ENCODE measurements at places on chromosomes 16 and 17.

DNA sequence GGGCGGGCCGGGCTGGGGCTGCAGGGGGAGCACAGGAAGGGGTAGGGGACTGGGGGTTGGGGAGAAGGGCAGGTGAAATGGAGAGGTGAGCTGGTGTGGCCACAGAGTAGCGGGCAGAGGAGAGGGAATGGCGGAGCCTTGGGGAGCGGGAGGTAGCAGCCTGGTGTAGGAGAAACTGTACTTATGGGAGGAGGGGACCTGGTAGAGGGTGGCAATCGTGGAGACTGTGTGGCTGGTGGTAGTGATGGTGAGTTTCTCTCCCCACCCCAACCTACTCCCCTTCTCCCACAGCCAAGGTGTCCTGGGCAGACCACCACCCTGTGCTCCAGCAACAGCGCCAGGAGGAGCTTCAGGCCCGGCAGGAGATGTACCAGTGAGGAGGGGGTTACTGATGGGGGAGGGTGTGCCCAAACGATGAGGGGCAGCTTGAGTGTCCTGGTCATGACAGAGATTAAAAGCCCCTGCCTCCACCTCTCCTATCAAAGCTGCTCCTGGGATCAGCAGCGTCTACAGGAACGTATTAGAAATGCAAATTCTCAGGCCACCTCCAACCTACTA, 831 bp downstream of the ALOX15B start:
- no peak for DNase-seq

DNA sequence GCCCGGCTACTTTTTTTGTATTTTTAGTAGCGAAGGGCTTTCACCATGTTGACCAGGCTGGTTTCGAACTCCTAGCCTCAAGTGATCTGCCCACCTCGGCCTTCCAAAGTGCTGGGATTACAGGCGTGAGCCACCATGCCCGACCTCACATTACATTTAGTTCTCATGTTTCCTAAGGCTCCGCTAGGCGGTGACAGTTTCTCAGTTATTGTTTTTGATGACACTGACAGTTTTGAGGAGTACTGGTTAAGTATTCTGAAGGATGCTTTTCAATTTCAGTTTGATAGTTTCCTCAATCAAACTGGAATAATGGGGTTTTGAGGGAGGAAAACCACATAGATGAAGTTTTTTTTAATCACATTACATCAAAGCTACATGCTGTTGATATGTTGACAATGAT, 1028.5 kb downstream of the CDH8 start:
- DNase-seq, result no peak

DNA sequence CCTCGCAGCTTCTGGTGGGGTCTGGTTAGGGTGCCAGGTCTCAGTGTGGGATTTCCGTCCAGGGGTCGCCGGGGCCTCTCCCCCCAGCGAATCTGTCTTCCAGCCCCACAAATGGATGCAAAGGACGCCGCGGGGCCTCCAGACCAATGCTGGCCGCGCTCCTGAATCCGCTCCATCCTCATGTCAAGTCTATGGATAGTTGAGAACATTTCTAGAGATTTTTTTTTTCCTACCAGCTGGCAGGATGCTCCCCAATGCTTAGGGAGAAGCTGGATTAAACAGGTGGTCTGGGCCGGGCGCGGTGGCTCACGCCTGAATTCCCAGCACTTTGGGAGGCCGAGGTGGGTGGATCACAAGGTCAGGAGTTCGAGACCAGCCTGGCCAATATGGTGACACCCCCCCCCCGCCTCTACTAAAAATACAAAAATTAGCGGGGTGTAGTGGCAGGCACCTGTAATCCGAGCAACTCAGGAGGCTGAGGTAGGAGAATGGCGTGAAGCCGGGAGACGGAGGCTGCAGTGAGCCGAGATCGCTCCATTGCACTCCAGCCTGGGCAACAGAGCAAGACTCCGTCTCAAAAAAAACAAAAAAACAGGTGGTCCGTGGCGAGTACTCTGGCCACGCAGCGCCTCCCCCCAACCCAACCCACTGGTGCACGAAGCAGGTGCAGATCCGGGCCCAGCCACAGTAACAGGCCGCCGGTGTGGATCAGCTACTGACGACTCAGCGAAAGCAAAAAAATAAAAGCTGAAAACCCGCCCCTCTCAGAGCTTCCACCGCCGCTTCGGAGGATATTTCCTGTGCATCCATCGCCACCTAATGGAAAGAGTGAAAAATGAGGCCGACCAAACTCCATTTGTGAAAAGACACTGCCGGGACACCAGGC, 1.1 kb upstream of the NXN start:
- DNase-seq, result peak; percentile 71

DNA sequence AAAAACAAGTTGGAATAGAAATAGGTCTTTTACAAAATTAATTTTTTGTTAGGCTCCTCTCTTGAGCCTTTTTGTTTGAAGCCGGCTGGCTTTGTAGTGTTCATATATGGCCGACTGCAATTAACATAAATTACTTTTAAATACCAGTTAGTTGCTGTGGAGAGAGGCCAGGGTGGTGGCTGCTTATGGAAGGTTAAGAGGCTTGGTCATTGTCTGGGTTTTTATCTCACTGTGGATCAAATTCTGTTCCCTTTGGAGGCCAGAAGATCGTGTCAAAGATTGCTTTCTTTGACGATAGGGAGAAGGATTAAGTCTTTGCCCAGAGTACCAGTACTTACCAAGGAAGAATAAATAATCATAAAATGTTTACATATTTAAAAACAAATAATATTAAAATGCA, 39.9 kb downstream of the MSI2 start:
- DNase-seq, result no peak

GRCh38 chr17:8572764-8573163, 57.8 kb downstream of the MYH10 start:
- no peak for DNase-seq

- DNase-seq, result no peak
Observed at GRCh38 chr17:16123531-16123930, 91.8 kb downstream of the NCOR1 start.

DNA sequence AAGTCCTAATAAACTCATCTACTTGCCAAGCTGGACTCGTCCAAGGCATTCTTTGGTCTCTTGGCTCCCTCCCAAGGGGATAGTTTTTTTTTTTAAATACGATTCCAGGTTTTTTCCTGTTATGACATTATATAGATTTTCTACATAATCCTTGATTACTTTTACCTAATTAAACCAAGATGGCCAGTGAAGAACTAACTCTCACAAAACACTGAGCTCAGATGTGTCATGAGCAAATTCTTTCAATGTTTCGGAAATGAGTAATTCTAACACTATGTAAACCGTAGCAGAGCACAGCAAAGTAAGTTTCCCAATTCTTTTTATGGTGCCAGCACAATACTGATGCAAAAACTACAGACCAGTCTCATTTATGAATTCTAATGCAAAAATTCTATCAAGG, 1.8 kb downstream of the ZNF23 start:
- no peak for DNase-seq

GRCh38 chr17:14301279-14302090, 604 bp downstream of the HS3ST3B1 start:
- DNase-seq, result no peak

- no peak for DNase-seq
Observed at GRCh38 chr17:40506786-40507185, 5.4 kb upstream of the TNS4 start.

GRCh38 chr16:57972306-57972705, 1.4 kb upstream of the CNGB1 start:
- no peak for DNase-seq

DNA sequence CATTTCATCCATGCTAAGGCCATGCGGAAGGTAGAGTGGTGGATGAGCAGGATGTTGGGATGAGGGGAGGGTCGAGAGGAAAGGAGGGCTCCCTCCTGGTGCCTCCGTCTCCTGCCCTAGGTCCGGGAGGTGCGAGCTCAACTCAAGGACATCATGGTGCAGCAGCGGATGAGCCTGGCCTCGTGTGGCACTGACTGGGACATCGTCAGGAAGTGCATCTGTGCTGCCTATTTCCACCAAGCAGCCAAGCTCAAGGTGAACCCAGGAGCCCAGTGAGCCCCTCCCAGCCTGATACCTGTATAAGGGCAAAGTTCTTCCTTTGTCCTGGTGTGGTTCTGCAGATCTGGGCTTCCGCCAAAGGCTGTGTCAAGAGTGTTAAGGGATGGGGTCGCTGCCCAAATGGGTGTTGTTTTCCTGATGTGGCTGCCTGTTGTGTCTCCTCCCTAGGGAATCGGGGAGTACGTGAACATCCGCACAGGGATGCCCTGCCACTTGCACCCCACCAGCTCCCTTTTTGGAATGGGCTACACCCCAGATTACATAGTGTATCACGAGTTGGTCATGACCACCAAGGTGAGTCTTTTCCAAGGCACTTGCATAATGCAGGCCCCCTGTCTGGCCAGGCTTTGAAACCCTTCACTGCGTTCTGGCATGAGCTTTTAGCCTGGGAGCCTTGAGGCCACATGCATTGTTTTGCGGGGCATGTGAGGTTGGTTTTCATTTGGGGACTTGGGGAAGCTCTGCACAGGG, 14.9 kb downstream of the DHX38 start:
- DNase-seq, result no peak

DNA sequence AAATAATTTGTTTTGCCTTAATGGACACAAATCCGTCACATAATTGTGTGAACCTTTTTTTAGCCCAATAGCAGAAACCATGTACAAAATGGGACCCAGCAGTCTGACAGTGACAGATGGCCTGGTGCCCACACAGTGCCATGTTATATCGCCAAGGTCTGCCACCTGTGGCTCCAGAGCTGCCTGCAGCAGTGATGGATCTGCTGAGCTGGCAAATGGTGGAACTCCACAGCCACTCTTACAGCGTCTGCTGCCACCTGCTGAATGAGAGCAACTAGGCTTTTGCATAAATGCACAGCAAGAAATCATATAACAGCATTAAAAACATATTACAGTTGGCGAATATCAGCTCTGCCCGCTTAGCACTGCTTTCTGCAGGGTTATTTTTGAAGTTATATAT, 59.4 kb downstream of the NUP93 start:
- DNase-seq, result peak; percentile 39

DNA sequence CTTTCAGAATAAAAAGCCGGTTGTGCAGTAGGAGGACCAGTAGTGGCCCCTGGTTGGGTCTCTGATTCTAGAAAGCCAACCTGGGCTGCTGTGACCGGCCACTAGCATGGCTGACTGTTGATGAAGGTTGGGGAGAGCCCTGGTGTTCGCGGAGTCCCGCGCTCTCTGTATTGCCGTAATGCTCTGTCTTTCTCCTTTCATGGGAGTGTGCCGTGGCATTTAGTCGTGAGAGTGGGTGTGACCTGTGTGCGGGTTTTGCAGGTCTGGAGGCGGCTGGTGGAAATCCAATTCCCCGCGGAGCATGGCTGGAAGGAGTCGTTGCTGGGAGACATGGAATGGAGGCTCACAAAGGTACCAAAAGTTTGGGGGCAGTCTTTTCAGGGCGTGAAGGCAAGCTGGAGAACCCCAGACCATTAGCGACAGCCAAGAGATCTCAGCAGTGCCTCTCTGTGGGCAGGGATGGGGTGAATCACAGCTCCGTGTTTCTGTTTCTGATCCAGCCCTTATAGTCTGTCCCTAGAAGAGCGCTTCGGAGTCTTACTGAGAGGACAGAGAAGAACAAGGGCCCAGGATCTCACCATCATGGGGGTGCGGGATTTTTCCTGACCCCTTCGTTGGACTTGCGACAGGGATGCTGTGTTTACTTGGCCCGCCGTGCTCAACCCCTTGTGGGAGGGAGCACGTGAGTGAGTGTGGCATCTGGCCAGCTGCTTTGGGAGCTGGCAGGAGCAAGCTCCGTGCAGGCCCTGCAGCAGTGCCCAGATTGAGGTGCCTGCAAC, 56.5 kb downstream of the RNF213 start:
- no peak for DNase-seq

- DNase-seq, result peak; percentile 43
Observed at GRCh38 chr17:43701318-43701743, 39.6 kb upstream of the MEOX1 start.

- DNase-seq, result no peak
Observed at GRCh38 chr16:49608098-49608497, 234.5 kb downstream of the C16orf78 start.

Measured in T-cell (primary cell).